ENCODE measurements at places on chromosomes 11 and 22.
A peak's percentile ranks its signal among the peaks of the same experiment; 100 is the strongest.

GRCh38 chr11:60880643-60881282 lies 13.4 kb downstream of the ZP1 start:
- no peak for DNase-seq

DNA sequence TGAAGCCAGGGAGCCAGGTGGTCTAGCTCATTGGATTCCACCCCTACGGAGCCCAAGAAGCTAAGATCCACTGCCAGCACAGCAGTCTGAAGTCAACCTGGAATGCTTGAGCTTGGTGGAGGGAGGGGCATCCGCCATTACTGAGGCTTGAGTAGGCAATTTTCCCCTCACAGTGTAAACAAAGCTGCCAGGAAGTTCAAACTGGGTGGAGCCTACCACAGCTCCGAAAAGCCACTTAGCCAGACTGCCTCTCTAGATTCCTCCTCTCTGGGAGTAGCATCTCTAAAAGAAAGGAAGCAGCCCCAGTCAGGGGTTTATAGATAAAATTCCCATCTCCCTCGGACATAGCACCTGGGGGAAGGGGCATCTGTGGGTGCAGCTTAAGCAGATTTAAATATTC lies 620.3 kb downstream of the NELL1 start:
- DNase-seq = no peak

DNA sequence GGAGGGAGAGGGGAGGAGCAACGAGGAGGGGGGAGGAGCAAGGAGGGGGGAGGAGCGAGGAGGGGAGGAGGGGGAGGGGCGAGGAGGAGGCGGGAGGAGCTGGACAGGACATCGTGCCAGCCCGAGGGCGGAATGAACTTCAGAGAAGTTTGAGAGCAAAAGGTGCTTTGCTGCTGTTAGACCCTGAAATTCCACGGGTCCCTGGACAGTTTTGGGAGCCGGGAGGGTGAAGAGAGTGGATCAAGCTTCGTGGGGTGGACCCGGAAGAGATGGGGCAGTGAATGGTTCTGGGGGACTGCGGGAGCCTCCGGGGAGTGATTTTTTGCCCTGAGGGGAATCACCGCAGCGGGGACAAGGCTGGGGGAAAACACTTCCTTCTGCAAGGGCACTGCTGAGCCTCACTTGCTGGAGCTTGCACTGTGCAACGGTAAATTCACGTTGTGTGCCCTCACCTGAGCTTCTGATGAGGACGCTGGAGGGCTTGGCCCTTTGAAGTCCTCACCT lies 10.7 kb upstream of the NLRP6 start:
- no peak for DNase-seq

DNA sequence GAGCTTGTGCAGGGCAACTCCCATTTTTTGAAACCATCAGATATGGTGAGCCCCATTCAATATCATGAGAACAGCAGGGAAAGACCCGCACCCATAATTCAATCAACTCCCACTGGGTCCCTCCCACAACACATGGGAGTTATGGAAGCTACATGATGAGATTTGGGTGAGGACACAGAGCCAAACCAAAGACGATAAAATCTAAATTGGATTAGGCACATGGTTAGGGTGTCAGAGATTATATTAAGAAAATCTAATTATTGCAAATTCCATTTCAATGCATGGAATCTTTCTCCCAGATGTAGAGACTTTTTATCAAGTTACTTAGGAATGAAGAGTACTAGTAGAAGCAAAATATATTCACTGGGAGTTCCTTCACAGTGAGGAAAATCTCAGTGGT lies 324.9 kb downstream of the JRKL start:
- DNase-seq = no peak

GRCh38 chr11:2076441-2076840 lies 62.7 kb downstream of the IGF2 start:
- no peak for DNase-seq

GRCh38 chr11:61529537-61530225 lies 21.1 kb downstream of the LRRC10B start:
- no peak for DNase-seq

GRCh38 chr11:107565219-107565937 lies at the start of gene ALKBH8:
Gene ALKBH8, minus strand, starts transcription at chr11:107565735. Its CDS starts 4,842 bp downstream, at chr11:107560893.
- DNase-seq = peak; percentile 51

GRCh38 chr11:116778556-116778955 lies 5.8 kb upstream of the BUD13 start:
- no peak for DNase-seq

DNA sequence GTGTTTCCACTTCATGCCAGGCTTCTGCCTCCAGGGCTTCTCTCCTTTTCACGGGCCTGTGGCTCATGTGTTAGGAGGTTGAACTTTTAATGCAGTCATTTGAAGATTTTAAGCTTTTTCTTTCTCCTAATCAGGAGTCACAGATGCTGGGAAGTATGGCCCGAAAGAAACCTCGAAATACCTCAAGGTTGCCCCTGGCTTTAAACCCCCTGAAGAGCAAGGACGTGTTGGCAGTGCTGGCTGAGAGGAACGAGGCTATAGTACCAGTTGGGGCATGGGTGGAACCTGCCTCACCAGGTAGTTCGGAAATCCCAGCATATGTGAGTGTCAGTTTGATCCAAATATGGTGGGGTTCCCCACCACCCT lies 571 bp downstream of the CCDC15 start:
- DNase-seq = no peak

GRCh38 chr11:88348870-88349269 lies 11.3 kb upstream of the CTSC start:
- DNase-seq = no peak

GRCh38 chr11:18046116-18046777 lies at the start of gene TPH1:
Gene TPH1, minus strand, starts transcription at chr11:18046269. Its CDS starts 5,507 bp downstream, at chr11:18040762.
- DNase-seq = peak; percentile 34

- DNase-seq = no peak
Observed at GRCh38 chr11:27770576-27770975, 70.3 kb upstream of the BDNF start.

DNA sequence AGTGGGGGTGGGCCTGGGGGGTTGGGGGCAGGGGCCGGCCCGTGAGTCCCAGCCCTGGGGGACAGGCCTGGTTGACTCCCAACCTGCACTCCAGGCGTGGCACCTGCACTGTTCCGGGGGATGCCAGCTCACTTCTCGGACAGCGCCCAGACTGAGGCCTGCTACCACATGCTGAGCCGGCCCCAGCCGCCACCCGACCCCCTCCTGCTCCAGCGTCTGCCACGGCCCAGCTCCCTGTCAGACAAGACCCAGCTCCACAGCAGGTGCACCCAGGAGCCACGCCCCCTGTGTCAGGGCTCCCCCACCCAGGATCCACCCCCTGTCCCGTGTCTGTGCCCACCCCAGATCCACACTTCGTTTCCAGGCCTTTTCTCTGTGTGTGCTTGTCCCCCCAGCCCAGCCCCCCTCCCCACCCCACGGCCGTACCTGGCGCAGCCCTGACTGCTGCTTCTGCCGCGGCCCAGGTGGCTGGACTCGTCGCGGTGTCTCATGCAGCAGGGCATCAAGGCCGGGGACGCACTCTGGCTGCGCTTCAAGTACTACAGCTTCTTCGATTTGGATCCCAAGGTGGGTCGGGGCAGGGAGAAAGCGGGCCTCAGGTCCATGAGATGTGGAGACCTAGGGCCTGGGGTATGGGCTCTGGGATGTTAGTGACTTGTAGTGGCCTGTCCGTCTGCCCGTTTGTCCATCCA lies 4.8 kb downstream of the FERMT3 start:
- no peak for DNase-seq

- no peak for DNase-seq
Observed at GRCh38 chr11:74325649-74326645, 14.5 kb upstream of the P4HA3 start.

GRCh38 chr11:97354026-97354425 lies 964.2 kb downstream of the JRKL start:
- DNase-seq = no peak

GRCh38 chr11:126892756-126893155 lies 107.8 kb downstream of the KIRREL3 start:
- no peak for DNase-seq

- DNase-seq = peak; percentile 52
Observed at GRCh38 chr22:50209893-50210292, 9.1 kb downstream of the SELENOO start.

DNA sequence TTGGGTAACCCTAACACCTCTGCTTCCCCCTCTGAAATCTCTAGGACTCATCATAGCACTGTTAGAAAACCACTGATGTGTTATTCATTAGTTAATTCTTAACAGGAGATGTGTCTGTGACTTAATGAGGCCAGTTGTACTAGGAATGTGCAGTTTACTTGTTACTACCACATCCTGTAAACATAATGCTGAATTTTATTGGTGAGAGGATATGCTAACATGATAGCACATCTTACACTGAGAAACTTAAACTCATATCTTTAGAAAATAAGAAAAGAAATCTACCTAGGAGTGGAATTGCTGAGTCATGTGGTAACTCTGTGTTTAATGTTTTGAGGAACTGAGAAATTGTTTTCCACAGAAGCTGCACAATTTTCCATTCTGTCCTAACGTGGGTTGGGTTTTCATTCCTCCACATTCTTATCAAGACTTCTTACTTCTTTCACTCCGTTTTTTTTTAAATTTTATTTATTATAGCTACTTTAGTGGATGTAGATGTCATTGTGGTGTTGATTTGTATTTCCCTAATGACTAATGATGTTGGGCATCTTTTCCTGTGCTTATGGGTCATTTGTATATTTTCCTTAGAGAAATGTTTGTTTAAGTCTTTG lies 33.7 kb downstream of the RNF121 start:
- DNase-seq = no peak

DNA sequence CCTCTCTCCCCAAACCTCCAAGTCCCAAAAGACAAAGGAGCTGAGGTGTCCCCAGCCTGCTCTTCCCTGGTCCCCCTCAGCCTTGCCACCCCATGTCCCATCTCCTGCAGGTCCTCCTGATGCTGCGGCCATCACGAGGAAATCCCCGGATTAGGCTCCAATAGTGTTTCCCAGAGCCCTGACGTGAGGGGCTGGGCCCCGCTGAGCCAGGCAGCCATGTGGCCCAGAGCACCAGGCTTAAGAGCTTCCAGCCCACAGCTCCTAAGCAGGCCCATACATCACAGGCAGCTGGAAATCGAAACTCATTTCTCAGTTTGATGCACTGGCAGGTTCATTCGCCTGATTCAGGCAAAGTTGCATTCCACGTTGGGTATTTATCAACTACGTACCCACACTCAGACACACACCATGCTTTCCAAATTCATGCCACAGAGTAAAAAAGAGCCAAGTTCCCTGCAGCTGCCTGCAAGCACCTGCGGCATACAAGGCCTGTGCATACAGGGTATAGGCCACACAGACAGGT lies 114.2 kb downstream of the CHST1 start:
- DNase-seq = no peak

GRCh38 chr11:22774716-22775115 lies 54.9 kb downstream of the SVIP start:
- DNase-seq = no peak

- no peak for DNase-seq
Observed at GRCh38 chr11:17699147-17700114, 19.9 kb upstream of the MYOD1 start.

DNA sequence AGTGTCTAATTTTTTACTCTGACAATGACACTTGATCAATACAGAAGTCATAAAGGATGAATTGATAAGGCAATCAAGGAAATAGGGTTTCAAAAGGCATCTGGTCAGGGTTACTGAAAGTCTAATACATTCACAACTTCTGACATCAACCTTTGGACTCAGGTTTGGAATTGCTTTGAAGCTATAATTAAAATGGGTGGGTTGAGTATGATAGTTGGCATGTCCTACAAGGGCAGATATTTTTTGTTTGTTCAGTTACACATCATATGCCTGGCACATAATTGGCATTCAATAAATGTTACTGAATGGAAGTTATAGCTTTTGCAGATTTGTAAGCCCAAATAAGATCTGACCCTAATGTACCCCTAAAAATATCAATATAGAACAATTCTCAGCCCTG lies 7.3 kb upstream of the FUT4 start:
- no peak for DNase-seq

- DNase-seq = no peak
Observed at GRCh38 chr22:50691521-50691920, 18.9 kb downstream of the SHANK3 start.

- DNase-seq = no peak
Observed at GRCh38 chr11:78000193-78000592, 5.7 kb upstream of the INTS4 start.

DNA sequence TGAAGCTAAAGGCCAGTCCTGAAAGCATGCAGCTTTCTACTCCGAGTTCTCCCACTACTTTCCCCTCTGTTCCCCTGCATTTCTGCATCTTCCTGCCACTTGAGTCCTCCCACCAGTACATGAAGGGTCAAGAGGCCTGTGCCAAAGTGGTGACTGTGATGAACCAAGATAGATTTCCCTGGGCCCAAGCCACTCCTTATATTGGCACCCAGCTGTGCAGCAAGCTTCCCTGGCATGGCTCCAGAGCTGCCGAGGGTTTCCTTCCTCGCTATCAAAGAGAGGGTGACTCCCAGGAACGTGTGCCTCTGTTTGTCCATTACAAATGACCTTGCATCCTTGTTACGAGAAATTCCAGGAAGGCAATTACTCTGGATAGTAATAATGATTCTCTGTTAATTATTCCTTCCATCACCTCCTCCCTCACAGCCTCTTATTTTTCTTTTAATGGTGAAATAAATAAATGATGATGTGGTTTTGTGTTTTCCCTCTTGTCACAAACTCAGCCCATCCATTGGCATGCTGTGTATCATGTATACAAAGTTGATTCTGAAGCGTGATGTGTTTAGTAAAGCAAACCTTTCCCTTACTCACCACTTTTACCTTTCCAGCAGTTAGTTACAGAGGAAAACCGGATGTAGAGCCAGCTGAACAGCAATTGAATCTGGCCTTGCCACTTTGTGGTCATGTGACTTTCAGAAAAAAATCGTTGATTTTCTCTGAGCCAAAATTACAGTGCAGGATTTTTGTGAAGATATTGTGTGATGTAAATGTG lies 8.3 kb downstream of the SRSF8 start:
- no peak for DNase-seq

DNA sequence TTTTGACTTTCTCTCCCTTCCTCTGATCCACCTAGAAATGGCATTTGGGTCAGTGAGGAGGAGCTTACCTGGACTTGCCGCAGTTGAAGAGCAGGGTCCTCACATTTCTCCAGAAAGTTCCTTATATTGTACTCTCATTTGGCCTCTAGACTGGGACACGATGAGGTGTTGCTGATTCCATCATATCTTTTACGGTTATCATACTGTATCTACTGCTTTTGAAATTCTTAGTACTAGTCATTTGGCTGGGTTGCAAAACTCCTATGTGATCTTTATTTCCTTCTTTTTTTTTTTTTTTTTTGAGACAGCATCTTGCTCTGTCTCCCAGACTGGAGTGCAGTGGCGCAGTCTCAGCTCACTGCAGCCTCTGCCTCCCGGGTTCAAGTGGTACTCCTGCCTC lies 58.7 kb upstream of the FAM181B start:
- DNase-seq = no peak

DNA sequence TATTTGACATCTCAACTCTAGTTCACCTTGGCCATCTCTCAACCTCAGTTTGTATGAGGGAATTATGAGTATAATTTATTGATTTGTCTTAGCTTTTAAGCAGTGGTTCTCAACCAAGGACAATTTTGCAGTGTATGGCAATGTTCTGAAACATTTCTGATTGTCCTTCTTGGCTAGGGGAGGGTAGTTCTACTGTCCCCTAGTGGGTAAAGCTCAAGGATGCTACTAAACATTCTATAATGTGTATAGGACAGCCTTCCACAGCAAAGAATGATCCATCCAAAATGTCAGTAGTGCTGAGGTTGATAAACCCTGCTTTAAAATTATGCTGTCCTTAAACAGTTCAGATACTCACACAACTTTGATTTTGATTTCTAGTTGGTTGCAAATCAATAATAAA lies 78.1 kb upstream of the ALKBH3 start:
- DNase-seq = no peak
